H9 (cell line): ENCODE measurements at places on chromosomes 7 and 10.

DNA sequence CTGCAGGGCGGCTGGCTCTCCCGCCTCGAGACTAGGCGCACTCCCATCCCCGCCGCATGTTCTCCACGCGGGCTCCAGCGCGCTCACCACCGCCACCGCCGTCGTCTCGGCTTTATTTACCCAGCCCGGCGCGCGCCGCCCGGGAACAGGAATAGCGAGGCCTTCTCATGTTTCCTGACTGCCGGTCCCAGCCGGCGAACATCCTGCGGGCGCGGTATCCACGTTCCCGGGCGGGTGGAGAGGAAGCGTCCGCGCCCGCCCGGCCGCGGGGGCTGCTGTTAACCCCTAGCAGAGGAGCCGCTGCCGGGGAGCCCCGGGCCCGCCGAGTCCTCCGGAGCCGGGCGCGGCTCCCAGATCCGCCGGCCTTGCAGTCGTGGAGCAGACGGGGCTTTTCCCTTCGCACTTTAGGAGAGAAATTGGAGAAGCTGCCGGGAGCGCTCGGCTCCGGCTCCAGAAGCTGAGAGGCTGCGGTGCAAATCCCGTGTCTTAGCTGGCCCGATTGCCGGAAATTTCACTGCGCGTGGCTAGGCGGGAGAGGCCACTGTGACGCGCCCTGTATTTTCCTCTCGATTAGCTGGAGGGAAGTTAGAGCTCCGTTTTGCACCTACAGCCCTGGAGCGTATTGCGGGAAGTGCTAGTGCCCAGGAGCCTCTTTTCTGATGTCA lies at the start of gene MKX:
Gene MKX, minus strand, starts transcription at position 88 of the 665 bp plus-strand sequence. CDS start 2,404 bp downstream, outside the sequence.
- peak; percentile 82 for DNase-seq

- no peak for DNase-seq
Observed at GRCh38 chr7:91140982-91141381, 123.3 kb upstream of the FZD1 start.

- DNase-seq = no peak
Observed at GRCh38 chr10:81135851-81136250, 598.1 kb downstream of the SH2D4B start.

- DNase-seq = peak; percentile 62
Observed at GRCh38 chr10:137031-137430, 1.8 kb downstream of the ZMYND11 start.

- no peak for DNase-seq
Observed at GRCh38 chr10:17792991-17793390, 16.2 kb upstream of the MRC1 start.

GRCh38 chr7:33420311-33420940 lies 291.1 kb downstream of the BBS9 start:
- no peak for DNase-seq

DNA sequence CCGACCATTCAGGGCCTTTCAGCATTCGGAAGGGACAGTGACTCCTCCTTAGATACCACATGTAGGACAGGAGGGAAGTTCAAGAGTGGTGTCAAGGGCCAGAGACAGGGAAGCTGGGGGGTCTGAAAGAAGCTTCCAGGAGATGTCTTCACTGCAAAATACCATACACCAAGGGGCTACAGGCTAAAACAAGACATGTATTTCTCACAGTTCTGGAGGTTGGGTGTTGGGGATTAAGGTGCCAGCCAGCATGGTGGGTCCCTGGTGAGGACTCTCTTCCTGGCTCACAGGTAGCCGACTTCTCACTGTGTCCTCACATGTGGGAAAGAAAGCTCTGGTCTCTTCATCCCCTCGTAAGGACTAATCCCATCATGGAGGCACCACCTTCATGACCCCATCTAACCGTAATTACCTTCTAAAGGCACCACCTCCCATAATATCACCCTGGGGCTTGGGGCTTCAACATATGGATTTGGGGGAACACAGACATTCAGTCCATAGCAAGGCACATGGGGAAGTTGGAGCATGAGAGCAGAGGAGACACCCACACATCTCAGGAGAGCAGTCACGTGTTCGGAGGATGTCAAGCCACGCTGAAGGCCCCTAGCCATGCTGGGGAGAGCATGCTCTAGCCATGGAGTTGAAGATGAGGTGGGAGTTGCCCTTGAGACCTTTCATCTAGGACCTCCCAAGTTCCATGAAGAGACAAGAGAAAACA lies 73.9 kb upstream of the GDF10 start:
- DNase-seq = peak; percentile 8

DNA sequence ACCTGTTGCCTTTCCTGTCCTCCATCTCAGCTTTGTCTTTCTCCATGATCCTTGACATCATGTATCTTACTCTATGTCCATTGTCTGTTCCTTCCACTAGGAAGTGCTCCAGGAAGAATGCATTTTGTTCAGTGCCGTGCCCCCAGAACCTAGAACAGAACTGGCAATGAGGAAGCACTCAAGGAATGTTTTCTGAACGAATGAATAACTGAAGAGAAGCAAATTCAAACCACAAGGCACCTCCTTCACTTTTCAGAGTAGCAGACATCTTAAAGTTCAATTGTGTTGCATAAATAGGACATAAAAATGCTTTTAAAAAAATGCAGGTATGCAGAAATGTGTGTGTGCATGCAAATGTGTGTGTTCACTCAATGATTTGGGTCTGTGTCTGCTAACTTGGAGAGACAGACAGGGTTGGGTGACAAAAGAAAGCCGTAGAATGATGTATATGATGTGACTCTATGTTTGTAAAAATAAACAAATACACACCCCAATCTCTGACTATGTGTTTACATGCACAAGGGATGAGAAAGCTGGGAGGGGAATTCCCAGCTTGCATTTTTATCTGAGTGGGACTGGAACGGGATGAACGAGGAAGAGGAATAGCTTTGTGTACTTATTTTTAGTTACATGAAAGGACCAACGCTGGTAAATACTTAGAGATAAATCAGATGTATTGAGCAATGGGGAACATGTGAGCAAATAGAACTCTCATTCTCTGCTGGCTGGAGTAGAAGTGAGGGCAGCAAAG lies 237.7 kb downstream of the FANK1 start:
- DNase-seq = no peak
